HEK293T (cell line): ENCODE measurements at places on chromosomes 1 and 21.

GRCh38 chr1:43802356-43802980 is 95.1 kb downstream of the ST3GAL3 start:
- no peak for DNase-seq

DNA sequence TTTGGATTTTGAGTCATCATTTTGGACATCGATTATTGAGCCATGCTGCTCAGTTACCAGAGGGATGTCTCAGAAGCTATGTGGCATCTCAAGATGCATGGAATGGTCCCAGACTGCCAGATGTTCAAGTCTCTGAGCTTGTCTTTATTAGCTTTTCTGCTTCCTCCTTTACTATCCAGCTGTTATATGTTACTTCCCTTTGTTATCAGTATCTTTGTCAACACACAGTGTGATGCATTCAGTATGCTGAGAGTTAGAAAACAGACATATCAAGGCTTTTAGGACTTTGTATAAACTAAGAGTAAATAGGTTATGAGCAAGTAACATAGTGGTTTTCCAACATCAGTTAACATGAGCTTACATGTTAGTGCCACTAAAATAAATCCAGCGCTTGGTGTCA is 474.5 kb downstream of the DSCAM start:
- no peak for DNase-seq

GRCh38 chr1:220441211-220441610 is 86.7 kb upstream of the MARK1 start:
- DNase-seq, result no peak

DNA sequence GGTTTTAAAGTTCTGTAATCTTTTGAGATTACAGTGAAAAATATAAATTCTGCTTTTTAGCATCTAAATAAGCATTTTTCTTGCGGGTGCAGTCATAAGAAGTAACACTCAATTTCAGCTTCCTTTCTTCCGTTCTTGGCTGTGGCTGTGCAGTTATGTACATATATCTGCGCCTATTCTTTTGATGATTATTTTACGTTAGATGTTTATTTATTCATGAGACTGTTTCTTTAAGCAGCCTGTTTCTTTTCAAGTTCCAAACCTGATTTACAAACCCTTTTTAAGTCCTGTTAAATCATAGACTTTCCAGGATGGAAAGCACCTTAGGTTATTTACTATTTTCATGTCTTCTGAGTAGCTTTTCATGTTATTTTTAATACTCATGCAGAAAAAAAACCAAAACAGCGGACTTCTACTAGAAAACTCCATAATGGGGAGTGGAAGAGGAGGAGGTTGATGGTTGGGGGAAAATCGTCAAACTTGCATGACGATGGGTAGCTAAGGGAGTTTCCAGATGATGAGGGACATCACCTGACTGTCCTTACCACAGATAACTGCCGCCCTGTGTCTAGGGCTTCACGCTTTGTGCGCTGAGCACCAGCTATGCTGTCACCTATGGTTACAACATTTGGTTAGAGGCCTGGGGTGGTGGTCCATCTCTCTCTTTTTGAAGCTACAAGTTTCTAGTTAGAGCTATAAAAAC is 2.6 kb downstream of the PRDM2 start:
- no peak for DNase-seq

- DNase-seq, result no peak
These were observed 6.8 kb upstream of the PLCH2 start for GRCh38 chr1:2469103-2469940.

GRCh38 chr21:27528697-27529096 is 561.8 kb upstream of the ADAMTS5 start:
- DNase-seq, result no peak

GRCh38 chr1:65075123-65075976 is 72.7 kb upstream of the AK4 start:
- peak; percentile 84 for DNase-seq

DNA sequence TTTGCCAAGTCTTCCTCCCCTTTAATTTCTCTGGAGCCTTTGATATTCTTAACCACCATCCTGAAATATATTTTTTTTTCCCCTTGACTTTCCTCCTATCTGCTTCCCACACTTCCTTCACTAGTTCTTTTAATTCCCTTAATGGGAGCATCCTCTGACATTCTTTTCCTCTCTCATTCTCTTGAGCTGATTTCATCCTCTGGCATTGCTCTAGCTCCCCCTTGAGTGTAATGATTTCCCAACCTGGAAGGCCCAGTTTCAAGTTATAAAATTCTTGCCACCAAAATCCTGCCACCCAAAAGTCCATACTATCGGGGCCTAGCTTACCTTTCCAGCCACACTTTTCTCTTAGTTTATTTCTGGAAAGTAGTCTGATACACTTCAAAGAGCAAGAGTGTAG is 39.5 kb upstream of the UBE2U start:
- DNase-seq, result no peak

DNA sequence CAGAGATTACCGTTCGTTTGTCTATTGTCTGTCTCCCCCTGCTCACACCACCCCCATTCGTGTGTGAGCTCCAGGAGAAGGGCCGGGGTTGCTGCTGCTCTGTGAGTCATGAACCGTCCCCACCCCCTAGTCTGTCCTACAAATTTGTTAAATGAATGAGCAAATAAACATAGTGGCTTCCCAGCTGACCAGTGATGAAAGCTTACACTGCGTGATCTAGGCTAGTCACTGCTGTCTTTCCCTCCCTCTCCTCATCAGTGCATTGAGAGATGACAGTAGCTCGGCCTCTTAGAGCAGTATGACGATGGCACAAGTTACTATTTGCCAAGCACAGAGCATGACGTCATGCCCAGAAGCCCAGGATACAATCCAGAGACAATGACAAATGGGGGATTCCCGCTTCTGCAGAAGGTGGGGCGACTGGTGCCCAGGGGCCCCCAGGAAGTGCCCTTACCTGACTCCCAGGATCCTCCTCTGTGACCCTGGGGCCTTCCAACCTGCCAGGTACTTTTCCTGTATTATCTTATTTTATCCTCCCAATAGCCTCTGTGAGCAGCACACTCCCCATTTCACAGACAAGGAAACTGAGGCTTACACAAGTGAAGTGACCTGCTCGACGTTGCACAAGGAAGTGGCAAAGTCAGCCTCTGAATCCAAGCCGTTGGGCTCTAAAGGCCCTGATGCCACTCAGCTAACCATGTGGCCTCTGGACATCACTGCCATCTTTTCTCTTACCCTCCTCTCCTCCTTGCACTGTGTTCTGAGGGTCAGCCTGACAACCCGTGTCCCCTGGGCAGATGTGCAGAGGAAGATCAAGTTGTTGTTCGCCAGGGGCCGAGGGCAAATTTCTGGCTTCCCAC is 8.6 kb upstream of the EPHA2 start:
- no peak for DNase-seq

GRCh38 chr21:35484851-35485250 is 435.7 kb upstream of the RUNX1 start:
- DNase-seq, result no peak

DNA sequence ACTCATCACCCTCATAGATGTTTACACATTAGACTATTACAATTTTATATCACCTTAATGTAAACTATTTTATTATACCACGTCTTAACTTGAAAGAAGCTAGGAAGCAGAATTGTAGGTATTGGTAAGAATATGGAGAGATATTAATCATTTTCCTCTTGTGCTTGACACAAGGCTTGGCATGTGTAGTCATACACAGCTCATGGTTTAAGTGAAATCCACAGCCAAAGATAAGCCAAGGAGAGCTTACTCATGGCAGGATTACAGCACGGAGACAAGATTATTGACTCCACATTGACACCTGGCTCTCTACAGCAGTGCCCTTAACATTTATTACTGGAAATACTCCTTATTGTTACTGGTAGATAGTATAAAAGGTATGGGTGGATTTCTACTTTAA is 68.4 kb upstream of the ADGRL4 start:
- no peak for DNase-seq

DNA sequence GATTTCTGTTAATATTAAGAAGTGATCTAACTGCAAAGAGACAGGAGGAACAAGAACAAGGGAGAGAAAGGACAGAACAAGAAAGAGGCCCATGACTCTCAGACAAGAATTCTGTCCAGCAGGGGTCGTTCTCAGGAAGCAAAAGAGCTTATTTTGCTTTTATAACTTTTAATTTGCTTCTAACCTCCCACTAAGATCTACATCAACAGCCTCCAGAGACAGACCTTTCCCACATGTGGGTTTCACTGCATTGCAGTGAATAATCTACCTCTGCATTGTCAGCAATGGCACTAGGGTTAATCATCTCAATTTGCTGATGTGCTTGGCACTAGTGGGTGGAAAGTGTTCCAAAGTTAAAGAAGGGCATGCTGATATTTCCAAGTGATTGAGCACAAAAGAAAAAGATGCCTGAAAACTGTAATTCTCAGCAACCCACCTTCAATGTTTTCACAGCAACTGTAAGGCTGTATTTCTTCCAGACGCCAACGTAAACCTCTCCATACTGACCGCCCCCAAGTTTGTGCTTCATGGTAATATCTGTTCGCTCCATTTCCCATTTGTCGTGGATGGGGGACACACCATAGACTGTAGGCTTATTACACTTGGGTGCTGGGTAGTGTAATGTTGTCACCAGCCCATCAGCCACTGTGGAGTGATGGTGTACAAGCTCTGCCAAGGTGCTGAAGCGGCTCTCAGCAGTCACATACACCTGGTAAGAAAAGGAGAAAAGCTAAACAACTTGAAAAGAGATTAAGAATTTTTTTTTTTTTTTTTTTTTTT is 39.5 kb downstream of the TOR3A start:
- peak; percentile 38 for DNase-seq

GRCh38 chr1:168137515-168137821 is 738 bp upstream of the GPR161 start:
- no peak for DNase-seq

- no peak for DNase-seq
These were observed 28.6 kb downstream of the CD247 start for GRCh38 chr1:167489571-167490340.

DNA sequence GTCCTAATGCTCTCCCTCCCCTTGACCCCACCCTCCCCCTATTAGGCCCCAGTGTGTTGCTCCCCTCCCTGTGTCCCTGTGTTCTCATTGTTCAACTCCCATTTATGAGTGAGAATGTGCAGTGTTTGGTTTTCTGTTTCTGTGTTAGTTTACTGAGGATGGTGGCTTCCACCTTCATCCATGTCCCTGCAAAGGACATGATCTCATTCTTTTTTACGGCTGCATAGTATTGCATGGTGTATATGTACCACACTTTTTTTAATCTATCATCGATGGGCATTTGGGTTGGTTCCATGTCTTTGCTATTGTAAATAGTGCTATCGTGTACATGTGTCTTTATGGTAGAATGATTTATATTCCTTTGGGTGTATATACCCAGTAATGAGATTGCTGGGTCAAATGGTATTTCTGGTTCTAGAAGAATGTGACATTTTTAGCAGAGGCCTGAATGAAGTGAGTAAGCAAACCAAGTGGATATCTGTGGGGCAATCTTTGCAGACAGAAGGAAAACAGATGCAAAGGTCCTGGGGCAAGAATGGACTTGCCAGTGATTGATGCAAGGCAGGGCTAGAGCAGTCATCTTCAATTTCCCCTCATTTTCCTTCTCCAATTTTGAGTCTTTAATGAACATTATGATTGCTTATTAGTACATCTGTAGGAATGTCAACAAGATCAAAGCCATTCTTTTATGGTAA is 50.2 kb downstream of the UBE4B start:
- no peak for DNase-seq

GRCh38 chr1:67571406-67571805 is 113.6 kb upstream of the GADD45A start:
- no peak for DNase-seq

GRCh38 chr1:46133181-46133658 is 791 bp upstream of the PIK3R3 start:
- no peak for DNase-seq

- no peak for DNase-seq
These were observed 213.0 kb downstream of the CRB1 start for GRCh38 chr1:197481101-197481500.

GRCh38 chr21:39631842-39632562 is 19.3 kb downstream of the B3GALT5 start:
- no peak for DNase-seq

DNA sequence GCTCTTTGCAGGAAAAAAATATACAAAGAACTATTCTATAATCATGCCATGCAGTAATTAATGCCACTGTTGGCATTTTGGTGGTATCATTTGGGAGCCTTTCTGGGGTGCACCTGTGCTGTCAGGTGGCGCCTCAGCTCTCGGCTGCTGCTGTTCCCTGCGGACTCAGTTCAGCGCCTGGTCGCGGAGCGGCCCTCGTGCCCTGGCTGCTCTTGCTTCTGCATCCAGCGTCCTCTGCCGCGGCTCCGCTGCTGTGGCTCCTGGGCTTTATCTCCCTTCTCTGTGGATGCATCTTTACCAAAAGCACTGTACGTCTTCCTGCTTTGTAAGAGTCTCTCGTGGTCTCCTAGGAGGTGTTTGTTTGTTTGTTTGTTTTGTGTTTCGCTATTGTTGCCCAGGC is 35.1 kb upstream of the PWP2 start:
- DNase-seq, result no peak

DNA sequence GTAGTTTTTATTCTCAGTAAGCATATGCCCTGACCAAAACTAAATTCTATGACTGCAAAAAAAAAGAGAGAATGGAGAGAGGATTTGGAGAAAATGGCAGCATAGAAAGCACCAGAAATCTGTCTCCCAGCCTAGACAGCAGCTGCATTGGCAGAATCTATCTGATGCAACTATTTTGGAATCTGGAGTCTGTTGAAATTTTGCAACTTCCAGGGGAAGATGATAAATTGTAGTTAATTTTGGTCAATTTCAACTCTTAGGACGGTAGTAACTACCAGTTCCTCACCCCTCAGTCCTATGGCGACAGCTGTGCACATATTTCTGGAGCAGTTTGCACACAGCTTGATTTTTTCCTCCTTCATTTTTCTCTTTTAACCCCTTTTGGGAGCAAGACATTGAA is 10.9 kb downstream of the EXO5 start:
- no peak for DNase-seq

GRCh38 chr1:20720631-20721091 is 2.9 kb upstream of the KIF17 start:
- DNase-seq, result no peak

- no peak for DNase-seq
These were observed 55.0 kb downstream of the ADARB1 start for GRCh38 chr21:45129189-45129923.

- peak; percentile 68 for DNase-seq
These were observed at the start of gene B4GALT2 for GRCh38 chr1:43978551-43979260. Gene B4GALT2, plus strand, starts transcription at chr1:43979210. Its CDS starts 1,951 bp downstream, at chr1:43981161.

- DNase-seq, result no peak
These were observed 11.3 kb downstream of the SLC22A15 start for GRCh38 chr1:115987623-115988022.

- DNase-seq, result no peak
These were observed 49.3 kb downstream of the CD34 start for GRCh38 chr1:207861442-207862177.

GRCh38 chr1:11847667-11848372 is at the start of gene NPPA:
Gene NPPA, minus strand, starts transcription at chr1:11847783. Its CDS starts 99 bp downstream, at chr1:11847684.
- DNase-seq, result no peak

- DNase-seq, result no peak
These were observed 103.0 kb downstream of the KIAA0319L start for GRCh38 chr1:35454176-35454575.
